Activated T-cell treated with anti-CD3 and anti-CD28 coated beads, Interleukin-2, amount 50 U/mL, for 4 hours (primary cell): ENCODE measurements at places on chromosomes 7 and 10. TPM values are rescaled to one million over a fixed set of nuclear protein-coding genes. Genes with fewer than 3 reads are reported as not detected.

TMEM273 gene
- 45.6 TPM for total RNA-seq

PTPN20 gene
- 0.78 TPM for total RNA-seq

OSBPL3 gene
- total RNA-seq: 59.0 TPM

KRIT1 gene
- 30.4 TPM for total RNA-seq

SLC13A1 gene
- total RNA-seq: not detected

GRID2IP gene
- 0.13 TPM for total RNA-seq

CH25H gene
- 0.61 TPM for total RNA-seq

KCNH2 gene
- total RNA-seq: 0.49 TPM

IL15RA gene
- total RNA-seq: 41.9 TPM

CALU gene
- total RNA-seq: 47.7 TPM

ABCB4 gene
- total RNA-seq: 0.27 TPM

DNAH11 gene
- not detected for total RNA-seq

GRCh38 chr7:112782498-112782897 is 7.7 kb downstream of the TMEM168 start:
- DNase-seq: no peak

DNA sequence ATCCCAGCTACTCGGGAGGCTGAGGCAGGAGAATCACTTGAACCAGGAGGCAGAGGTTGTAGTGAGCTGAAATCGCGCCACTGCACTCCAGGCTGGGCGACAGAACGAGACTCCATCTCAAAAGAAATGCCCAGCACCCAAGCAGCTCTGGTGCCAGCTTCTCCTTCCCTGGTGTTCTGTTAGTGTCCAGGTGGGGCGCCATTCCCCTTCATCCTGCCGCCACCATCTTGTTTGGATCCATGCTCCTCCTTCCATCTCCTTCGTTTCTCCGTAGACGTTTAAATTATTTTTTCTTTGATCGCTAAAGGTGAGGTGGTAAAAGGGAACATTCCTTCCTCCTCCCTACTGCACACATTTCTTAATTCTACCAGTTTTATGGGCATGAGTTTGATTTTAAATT is 30.3 kb downstream of the PROSER2 start:
- DNase-seq: no peak

- DNase-seq: no peak
Measured at GRCh38 chr10:113539789-113540188, 13.1 kb upstream of the HABP2 start.

DNA sequence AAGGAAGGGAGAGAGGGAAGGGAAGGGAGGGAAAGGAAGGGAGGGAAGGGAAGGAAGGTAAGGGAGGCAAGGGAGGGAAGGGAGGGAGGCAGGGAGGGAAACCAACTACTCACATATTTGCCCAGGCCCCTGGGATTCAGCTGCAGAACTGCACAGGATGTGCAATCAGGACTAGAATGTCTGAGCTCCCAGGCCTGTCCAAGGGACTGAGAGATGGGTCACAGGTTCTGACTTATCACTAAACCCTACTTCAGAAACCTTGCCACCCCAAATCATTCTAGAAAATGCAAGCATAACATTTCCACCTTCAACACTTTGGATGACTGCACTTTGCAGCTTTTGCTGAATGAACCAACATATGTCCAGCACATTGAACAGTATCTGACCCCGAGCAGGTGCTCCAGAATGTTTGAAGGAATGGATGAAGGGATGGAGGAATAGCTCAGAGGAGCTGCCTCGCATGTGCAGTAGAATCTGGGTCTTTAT is 245.3 kb downstream of the KCNMA1 start:
- DNase-seq: no peak

DNA sequence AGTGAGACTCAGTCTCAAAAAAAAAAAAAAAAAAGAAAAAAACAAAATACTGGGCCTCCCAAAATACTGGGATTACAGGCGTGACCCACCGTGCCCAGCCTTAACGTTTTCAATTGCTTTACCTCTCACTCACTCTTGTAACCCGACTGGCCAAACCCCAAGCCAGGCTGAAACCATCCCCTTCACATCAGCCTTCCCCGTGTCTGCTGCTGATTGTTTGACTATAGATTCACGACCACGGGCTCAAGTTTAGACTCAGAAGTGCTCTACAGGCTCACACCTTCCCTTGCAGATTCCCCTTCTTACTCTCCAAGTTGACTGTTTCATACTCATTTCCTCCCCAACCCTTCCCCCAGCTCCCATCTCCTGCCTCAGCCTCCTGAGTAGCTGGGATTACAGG is 22.3 kb downstream of the TYW1 start:
- no peak for DNase-seq

- no peak for DNase-seq
Measured at GRCh38 chr10:100146875-100147650, 38.8 kb downstream of the ERLIN1 start.

DNA sequence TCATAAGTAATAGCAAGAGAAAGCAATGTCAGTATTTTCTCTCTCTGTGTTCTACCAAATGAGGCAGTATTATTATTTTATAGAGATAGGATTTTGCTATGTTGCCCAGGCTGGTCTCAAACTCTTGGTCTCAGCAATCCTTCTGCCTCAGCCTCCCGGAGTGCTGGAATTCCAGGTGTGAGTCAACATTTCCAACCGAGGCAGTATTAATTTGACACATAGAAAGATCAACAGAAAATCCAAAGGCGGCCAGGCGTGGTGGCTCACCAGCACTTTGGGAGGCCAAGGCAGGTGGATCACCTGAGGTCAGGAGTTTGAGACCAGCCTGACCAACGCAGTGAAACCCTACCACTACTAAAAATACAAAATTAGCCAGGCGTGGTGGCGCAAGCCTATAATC is 71.8 kb downstream of the SMURF1 start:
- DNase-seq: no peak

- no peak for DNase-seq
Measured at GRCh38 chr10:62826273-62826672, 10.1 kb upstream of the EGR2 start.

GRCh38 chr7:129163875-129164544 is 19.5 kb downstream of the TSPAN33 start:
- DNase-seq: no peak

DNA sequence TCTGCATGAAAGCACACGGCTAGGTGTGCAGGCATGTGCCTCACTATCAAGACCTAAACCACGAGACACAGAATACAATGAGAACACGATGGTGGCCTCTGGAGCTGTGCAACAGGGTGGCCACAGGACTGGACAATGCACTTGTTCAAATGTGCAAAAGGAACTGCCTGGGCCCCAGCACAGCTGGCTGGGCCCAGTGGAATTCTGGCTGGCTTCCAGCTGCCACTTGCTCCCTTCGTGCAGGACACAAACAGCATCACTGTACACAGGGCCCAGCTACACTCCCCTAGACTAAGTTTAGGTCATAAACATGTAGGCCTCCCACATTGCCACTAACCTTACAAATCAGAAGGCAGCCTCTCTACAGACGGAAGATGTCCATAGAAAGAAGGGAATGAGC is 23.4 kb downstream of the DOCK4 start:
- no peak for DNase-seq

- no peak for DNase-seq
Measured at GRCh38 chr7:120898715-120899499, 41.0 kb upstream of the TSPAN12 start.

- DNase-seq: no peak
Measured at GRCh38 chr10:4086131-4086898, 301.3 kb upstream of the KLF6 start.

DNA sequence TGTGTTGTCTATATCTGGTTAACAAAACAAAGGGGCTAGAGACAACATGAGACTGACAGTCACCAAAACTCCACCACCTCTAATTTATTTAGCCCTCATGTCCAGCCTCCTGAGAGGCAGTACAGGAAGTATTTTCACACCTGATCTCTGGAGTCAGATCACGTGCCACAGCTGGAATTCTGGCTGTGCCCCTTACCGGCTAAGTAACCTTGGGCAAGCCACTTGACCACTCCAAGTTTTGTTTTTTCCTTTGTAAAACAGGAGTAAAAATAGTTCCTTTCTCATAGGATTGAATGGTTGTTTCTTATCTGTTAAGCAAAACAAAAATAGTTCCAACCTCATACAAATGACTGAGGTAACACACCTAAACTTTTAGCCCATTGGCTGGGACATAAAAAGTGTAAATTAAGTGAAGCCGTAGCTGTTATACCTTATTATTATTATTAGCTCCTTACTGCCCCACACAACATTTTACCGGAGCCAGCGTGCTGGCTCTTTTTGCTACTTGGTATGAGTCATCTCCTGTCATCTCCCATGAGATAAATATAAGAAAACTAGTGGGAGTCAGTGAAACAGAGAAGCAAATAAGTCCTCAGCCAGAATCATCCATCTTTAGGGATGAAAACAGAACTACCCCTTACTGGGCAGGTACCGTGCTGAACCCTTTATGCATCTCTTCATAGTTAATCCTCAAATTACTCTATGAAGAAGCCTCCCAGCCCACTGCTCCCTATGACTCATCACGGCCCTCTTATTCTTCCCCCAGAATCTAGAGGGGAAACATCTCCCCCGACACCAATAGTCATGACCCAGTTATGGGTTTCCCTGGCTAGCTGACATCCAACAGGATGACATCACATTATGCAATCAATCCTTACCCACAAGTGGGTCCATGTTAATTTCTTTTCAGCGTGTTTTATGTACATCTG is 44.9 kb downstream of the PPP1R3C start:
- DNase-seq: no peak

- no peak for DNase-seq
Measured at GRCh38 chr10:124092860-124093773, at the start of gene CHST15. CHST15 (minus strand) TSS chr10:124093598; CDS start chr10:124046212, 47,386 bp downstream.

GRCh38 chr10:21989453-21990154 is 13.9 kb downstream of the DNAJC1 start:
- DNase-seq: peak; percentile 15

GRCh38 chr7:146414373-146414772 is 297.8 kb downstream of the CNTNAP2 start:
- DNase-seq: no peak

GRCh38 chr10:110681023-110681681 is 37.0 kb downstream of the RBM20 start:
- peak; percentile 8 for DNase-seq

DNA sequence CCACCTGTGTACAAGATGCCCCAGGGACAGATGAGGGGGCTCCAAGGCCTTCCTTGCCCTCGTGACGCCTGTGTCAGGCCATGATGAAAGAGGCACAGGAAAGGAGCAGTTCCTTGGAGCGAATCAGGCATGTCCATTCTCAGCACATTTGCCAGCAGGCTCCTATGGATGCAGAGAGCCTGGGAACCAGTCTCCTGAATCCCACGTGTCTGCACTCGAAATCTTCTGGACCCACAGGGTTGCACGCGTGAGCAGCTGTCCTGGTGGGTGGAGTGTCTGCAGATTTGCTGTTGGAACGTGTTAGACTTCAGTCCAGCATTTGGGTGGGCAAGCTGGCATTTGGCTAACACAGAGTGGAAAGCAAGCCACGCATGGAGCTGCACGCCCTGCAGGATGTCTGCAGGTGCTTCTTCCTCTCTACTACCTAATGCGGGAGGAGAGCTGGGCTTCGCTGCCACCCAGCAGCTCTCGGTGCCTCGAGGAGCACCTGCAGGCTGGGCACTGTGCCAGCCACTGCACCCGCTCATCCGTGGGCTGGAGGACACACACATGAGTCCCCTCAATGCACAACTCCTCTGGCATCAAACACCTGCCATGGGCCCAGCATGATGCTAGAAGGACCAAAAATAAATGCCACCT is 140.7 kb downstream of the PAXIP1 start:
- no peak for DNase-seq

DNA sequence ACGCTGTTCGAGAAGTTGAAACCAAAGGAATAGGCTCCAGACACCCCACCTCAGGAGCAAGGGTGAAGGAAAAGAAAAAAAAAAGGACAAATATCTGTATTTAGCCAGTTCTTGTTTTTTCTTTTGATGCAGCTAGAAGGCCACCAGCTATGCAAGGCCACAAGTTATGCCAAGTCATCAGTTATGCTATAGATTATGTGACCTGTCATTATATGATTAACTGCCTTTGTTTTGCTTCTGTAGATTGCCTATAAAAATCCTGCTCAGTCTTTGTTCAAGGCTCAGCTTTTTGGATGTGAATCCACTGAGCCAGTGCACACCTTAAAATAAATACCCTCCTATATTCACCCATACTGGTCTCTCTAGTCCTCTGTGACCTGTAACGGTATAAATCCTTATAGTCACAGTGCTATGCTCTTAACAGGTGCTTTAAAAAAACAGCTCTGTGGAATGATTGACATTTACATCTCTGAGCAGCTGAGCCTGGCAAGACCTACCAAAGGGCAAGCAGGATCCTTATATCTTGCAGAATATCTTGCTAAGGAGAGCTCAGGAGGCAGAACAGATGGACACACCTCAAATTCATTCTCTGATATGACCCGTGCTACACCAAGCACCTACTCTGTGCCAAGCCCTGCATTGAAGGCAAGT is 20.4 kb downstream of the MAT1A start:
- no peak for DNase-seq

GRCh38 chr7:87479951-87480350 is 4.5 kb upstream of the ABCB4 start:
- DNase-seq: no peak

DNA sequence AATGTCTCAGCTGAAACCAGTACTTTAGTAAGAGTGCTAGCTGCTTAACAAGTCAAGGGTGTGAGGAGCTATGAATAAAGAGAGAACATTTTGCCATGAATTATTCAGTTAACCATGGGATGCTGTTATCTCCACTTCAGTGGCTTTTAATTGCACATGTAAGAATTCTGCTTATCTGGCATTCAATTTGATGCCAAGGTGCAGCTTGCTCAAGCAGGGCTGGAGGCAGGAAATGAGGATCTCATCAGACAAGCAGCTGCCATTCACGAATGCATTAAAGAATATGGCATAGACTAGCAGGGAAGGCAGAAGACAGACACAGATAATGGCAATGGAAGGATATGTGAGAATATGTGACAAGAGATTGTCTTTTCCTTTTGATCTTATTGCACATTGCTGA is 697.8 kb downstream of the NRG3 start:
- DNase-seq: no peak

DNA sequence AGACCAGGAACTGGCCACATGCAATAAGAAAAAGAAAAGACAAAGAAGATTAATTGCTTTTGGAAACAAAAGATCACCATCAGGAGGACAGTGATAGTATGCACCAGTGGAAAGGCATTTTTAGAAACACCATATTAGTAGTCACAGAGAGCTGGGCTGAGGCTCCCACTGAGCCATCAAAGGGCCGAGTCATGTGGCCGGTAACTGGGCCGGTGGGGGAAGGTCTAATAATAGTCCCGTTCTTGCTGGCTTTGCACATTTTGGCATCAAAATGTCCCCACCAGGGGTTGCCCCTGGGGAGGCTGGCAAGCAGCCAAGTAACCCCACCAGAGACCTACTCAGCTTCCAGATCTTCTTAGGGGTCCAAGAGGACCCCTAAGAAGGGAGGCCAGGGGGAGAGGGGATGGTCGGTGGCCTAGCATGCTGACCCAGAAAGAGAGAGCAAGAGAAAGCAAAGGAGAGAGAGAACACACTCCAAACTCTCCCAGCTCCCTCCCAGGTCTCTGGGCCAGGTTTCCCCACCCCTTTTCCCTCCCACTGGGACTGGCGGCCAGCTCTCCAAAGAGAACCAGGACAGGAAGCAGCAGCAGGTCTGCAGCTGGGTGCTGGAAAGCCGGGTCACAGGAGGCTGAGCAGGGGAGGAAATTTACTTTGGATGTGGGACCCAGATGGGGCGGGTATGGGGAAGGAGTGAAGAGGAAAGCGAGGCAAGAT is 70.2 kb upstream of the FGFR2 start:
- DNase-seq: no peak
